Renal cortical epithelial cell (primary cell): ENCODE measurements at places on chromosomes 1 and 21.

- no peak for DNase-seq
Measured at GRCh38 chr1:38881487-38881886, at the start of gene GJA9. Gene GJA9 (minus strand): TSS chr1:38881587. CDS start chr1:38876098, 5,489 bp downstream.

DNA sequence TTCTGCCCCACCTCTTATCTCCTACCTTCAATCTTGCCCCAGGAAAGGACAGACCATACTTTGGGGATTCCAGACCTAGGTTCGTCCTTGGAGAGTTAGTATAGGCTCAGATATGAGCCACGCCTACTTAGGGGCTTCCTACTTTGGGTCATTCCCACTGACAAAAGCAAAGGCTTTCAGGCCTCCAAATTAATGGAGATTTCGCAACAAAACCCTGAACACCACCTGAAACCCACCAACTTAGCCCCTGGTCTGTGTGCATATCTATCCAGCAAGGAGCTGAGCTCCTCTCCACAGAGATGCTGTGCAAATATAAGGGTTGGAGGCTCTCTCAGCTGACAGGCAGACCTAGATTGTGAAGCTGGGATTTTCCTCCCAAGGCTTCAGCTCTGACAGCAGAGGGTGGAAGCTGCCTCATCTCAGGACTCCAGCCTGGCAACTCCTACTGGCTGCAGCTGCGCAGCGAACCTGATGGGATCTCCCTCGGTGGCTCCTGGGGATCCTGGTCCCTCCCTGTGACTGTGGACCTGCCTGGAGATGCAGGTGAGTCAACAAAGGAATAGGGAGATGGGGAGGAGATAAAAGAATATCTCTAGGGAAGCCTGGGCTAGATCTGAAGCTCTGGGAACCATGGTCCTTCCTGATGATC, 2.1 kb downstream of the MPL start:
- no peak for DNase-seq

DNA sequence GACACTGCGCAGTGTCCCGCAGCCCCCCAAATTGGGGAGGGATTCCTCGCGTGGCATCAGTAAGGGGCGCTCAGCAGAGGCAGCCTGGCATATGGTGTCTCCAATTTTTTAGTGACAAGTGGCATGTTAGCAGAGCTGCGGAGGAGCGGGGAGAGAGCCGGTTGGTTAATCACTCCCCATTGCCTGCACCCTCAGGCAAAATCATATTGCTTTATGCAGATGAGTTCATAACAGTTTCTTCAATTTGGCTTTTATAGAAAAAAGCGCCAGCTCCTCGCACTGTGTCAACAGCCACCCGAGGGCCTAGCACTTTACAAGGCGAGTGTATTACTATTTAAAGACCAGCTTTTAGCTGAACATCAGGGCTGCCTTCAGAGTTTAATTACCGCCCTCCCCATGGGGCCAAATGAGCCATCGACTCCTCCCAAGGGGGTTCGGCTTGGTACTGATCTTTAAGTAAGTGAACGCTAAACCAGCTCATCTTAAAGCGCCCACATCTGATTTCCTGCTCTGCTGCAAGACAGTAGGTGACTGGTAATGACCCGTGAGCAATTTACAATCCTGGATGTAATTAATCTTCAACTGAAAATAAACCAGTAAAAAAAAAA, 298.9 kb downstream of the DSCAM start:
- DNase-seq, result no peak

DNA sequence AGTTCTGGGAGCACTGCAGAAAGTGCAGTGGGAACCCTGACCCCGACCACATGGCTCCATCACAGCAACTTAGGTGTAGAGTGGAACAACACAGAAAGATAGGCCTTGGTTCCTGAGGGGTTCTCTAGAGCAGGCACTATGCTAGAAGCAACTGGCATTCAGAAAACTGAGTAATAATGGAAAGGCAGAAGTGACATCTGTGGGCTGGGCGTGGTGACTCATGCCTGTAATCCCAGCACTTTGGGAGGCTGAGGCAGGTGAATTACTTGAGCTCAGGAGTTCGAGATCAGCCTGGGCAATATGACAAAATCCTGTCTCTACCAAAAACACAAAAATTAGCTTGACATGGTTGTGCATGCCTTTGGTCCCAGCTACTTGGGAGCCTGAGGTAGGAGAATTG, 5.3 kb downstream of the MRPS15 start:
- no peak for DNase-seq
